Posterior vena cava (tissue), 2 donors: ENCODE measurements at places on chromosomes 2 and 18.

DNA sequence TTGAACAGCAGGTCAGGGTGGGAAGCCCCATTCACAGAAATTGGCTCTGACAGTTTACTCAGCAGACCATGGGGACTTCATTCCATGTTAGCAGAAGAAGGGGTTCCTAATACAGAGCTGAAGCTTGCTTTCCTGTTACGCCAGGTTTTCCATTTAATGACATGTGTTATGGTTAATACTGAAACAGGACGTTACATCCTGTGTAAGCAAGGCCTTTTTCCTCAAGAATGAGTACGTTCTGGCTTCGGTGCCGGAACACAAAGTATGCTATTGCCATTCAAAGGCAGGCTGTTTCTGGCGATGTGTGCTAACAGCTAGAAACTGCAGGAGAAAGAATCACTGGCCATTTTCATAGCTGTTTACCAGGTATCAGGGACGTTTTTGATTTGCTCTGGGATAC is 190.4 kb downstream of the SNTG2 start:
- DNase-seq: no peak

DNA sequence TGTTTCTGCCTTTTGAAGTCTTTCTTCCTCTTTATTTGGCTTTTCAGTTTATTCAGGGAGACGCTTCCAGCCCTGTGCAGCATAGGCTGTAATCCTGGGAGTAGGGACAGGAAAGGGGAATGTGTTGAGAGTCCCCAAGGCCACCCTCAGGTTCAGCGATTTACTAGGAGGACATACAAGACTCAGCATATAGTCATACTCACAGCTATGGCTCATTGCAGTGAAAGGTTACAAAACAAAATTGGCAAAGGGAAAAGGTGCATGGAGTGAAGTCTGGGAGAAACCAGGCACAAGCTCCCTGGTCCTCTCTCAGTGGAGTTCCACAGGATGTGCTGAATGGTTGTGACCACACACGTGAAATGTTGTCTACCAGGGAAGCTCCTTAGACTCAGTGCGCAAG is 49.6 kb upstream of the ZNF638 start:
- DNase-seq: no peak

- DNase-seq: no peak
Measured at GRCh38 chr2:237815637-237816036, 17.1 kb downstream of the RBM44 start.

DNA sequence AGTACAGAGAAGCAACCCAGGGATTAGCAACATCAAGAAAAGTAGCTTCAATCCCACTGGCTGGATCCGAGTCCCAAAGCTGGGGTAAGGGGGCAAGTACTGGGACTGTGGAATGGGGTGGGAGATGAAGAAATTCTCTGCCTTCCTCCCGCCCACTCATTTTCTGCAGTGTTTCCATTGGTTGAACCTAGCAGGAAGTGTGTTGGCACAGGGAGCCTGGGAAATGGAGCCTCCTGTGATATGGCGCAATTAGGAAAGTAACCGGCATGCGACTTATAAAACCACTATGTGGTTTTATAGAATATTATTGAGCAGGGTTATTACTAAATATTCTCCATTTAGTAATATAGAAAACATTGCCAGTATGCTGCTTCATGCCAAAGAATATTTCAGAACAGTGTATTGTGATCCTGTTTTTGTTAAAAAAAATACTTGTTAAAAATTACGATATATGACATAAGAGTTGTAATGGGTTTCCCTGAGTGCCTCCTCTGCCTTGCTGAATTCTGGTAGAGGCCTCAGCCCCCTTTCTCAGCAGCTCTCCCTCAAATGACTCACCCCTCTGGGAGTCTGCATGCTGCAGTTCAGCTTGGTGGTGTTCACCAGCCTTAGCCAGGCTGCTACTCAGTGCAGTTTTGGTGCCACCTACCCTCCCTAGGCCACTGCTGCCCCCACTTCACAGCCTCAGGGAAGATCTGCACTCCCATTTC is 60.5 kb downstream of the HK2 start:
- DNase-seq: no peak

- no peak for DNase-seq
Measured at GRCh38 chr2:186093174-186093573, 354.6 kb downstream of the FSIP2 start.

DNA sequence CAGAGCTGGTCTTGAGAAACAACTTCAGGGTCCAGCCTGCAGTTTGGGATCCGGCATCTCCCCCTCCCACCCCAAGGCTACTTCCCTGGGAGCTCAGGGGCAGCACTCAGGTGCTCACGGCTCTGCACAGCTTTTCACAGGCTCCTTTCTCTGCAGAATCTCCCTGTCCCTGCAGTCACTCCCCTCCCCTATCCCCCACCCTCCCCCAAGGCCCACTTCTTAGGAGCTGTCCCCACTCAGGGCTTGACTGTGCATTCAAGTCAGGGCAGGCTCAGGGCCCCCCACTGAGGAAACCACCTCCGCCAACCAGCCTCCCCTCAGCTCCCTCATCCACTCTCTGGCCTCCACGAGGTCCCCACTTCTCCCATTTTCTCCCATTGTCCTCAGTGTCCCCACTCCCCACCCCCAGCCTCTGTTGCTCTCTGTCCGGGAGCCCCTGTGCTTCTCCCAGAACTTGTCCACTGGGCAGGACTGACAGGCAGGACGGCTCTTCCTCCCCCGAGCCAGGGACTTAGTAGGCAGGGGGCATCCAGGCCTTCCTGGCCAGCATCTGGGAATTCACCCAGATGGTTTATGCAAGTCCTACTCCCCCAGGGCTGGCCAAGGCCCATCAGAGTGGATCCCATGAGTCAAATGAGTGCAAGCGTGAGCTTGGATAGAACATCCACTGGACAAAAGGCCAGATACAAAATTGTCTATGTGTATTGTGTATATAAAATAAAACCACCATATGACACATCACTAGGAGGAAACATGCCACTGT is 7.6 kb downstream of the NMUR1 start:
- peak; percentile 71 for DNase-seq
